Skeletal muscle cell (primary cell): ENCODE measurements at places on chromosomes 11 and 22.

- no peak for DNase-seq
These were observed 104.6 kb upstream of the FGF3 start for GRCh38 chr11:69923641-69924307.

GRCh38 chr11:103147627-103148026, 38.4 kb downstream of the DYNC2H1 start:
- no peak for DNase-seq

DNA sequence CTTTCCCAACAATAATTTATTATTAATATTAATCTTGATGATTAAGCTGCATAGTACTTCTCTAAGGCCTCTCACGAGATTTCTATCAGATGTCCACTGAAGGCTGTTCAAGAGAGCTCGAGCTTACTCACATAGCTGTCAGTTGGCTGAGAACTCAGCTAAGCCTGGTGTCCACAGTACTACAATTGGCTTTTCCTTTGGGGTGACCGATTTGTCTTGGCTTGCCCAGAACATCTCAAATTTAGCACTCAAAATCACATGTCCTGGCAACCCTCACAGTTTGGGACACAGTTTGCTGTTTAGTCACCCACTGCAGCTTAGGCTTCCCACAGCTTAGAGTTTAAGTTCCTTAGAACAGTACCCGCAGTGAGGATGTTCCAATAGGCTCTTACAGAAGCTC, 96.5 kb downstream of the LUZP2 start:
- DNase-seq, result no peak

GRCh38 chr11:17012179-17012578, 2.0 kb downstream of the PLEKHA7 start:
- no peak for DNase-seq

DNA sequence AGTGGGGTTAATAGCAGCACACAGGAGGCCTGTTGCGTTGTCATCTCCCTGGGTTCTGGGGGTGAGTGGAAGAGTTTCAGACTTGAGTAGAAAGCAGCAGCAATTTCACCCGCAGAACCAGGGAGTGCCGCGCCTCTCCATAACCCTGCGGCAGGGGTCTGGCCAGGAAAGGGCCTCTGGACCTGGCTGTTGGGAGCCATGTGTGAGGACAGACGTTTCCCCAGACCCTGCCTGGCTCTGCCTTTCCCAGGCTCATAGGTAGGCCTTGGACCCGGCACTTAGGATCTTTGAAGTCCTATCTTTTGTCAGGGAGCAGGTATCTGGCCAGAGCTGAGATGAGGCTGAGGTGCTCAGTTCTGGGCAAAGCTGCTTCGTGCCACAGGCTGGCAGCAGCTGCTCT, 106.6 kb upstream of the PARVA start:
- DNase-seq, result no peak

- DNase-seq, result no peak
These were observed 424.1 kb upstream of the TENM4 start for GRCh38 chr11:79864882-79865281.

- no peak for DNase-seq
These were observed 10.5 kb downstream of the KIAA0930 start for GRCh38 chr22:45230026-45230721.

- DNase-seq, result no peak
These were observed 30.6 kb downstream of the SC5D start for GRCh38 chr11:121323046-121323607.

GRCh38 chr22:43569111-43569510, 157.3 kb downstream of the MPPED1 start:
- DNase-seq, result no peak

DNA sequence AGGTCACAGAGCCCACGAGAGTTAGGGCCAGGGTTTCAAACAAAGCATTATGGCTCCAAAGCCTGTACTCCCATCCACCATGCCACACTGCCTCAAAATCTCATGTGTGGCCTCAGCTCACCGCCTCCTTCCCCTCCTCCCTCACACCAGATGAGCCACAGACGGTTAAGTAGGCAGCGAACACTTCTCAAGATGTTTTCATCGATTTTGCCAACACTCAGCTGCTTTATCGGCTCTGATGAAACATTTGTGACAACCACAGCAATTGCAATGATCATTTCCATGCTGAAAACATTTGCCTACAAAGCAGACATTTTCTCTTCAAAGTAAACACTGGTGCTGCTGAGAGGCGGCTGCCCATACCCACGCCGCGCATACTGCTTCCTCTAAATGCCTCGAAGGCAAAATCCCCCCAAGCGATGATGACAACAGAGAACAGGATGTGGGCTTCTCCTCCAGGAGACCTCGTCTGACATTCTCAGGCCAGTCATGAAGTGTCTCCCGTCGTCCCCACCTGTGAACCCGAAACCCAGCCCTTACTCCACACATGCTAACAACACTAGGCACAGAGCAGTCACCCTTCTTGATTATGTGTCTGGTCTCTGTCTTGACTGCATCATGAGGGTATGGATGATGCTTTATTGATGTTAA, 599.2 kb downstream of the SOX6 start:
- no peak for DNase-seq

- peak; percentile 68 for DNase-seq
These were observed 32.0 kb downstream of the TMEM184B start for GRCh38 chr22:38240734-38241252.

DNA sequence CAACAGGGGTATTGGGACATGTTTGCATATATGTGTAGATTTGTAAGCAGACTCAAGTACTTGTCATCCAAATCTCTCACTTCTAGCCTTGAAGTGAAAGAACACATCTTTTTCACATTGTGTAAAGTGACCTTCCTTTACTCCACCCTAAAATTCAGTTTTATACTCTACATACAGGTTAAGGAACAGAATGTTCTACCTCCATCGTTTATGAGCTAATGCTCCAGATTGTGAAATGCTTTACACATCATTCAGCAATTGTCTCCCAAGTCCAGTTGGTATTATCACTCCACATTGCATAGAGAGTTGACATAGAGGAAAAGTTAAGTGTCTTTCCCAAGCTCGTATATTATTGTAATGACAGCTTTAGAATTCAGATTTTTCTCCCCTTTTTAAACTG, 46.1 kb upstream of the BLID start:
- DNase-seq, result peak; percentile 93

DNA sequence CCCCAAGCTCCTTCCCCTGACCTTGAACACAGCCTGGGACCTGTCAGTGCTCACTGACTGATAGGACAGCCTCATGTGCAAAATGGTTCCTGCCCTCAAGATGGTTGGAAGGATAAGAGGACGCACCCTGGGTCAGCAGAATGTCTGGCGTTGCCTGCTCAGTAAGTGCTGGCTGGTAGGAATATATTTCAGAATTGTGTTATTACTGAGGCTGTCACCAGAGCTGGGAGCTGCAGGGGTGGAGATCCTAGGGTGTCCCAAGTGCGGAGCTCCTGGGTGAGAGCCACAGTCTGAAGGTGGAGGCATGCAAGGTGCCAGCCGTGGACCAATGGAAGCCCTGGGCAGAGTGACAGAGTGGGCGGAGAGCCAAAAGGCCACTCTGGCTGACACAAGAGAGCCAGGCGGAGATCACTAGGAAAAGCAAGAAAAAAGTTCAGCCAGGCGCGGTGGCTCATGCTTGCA, 1.0 kb upstream of the SEC14L4 start:
- no peak for DNase-seq
